ENCODE measurements at places on chromosomes 3 and 15.

- no peak for DNase-seq
Measured at GRCh38 chr3:130857336-130858026, 36.4 kb upstream of the ATP2C1 start.

- no peak for DNase-seq
Measured at GRCh38 chr15:96268442-96269204, 61.9 kb upstream of the NR2F2 start.

GRCh38 chr3:112092496-112093179 lies 6.4 kb downstream of the C3orf52 start:
- no peak for DNase-seq

DNA sequence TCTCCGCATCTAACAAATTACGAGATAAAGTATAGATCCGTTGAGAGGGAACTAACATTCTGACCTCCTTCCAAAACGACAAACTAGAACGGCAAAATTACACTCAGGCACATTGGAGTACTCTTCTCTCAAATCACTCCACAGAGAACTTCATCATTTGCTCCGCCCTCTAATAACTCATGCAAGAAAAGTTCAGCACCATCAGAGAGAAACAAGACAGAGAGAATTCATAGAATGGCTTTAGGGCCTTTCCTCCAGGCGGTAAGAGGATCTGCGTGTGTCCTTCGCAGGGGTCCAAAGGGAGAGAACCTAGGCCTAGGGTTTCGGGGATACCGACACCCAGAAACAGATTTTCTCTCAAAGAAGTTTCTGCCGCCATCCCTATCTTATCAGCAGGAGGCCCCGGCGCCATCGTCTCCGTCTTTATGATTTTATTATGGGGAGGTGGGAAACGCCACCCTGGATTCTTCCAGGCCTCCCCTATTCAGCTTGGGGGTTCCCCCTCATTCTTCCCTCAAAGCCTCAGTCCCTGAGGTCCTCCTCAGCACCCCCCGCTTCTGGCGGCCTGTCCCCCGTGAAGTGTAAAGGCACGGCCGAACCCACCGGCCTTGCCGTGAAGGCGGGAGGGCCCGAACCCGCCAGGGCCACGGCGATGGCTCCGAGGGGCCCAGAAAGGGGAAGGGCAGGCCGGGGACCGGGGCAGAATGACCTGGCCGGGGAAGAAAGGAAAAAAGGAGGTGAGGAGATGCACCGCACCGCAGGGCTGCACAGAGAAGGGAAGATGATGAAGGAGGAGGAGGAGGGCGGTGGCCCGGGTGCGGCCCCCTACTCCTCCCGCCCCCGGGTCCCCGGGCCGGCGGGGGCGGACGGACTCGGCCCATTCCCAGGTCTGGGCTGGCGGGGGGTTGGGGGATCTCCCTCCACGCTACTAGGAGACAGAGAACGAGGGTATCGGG lies 768 bp downstream of the UBXN7 start:
- no peak for DNase-seq

DNA sequence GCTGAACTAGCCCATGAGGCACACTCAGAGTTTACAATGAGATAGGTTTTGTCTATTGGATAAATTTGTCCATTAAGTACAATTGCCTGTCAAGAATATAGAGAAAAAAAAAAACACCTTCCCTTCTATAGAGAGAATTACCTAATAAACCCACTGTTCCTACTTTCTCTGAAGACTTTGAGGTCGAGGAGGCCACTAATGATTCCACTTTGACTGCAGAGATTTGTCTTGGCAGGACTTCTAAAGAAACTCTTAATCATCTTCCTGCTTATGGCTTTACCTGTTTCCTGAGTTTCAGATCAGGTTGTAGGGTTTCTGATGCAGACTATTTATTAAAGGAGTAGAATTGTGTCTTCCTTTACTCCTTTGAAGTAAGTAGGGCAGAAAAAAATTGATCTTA lies 342.4 kb upstream of the KCNMB2 start:
- no peak for DNase-seq

DNA sequence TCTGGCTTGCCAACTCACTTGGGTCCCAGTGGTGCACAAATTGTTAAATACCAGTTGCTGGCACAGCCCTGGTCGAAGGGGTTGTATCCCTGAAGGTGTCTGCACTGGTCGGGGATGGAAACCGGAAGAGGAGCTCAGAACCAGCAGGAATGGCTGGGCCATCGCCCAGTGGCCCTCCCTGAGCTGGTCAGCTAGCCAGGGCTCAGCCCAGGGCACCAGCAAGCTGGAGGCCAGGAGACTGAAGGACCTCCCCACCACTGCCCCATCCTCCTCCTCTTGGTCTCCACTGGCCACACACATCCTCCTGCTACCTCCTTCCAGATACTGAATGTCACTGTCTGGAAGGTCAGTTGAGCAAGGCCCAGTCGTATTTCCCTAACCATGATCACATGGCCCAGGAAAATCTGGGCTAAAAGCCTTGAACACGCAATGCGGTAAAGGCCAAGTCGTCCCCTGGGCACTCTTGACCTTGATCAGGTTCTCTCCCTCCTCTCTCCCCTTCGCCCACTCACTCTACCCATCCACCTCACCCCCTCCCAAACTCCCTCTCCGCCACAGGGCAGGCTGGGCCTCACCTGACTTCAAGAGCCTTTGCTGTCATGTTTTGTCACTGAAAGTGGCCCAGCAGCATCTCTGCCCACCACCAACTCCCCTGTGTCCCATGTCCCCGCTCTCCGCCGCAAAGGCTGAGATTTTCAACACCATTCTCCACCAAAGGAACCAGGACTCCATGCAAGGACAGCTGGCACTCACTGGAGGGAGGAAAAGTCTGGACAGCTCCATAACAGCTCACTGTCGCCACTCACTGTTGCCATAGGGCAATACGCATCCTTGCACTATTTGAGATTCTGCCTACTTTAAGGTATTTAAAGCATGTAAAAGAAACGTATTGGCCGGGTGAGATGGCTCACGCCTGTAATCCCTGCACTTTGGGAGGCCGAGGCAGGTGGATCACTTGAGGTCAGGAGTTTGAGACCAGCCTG lies 12.1 kb downstream of the ZDHHC19 start:
- DNase-seq, result no peak

- no peak for DNase-seq
Measured at GRCh38 chr3:195001261-195001660, 269.7 kb downstream of the XXYLT1 start.

- DNase-seq, result no peak
Measured at GRCh38 chr15:68352401-68353062, 75.0 kb downstream of the FEM1B start.

DNA sequence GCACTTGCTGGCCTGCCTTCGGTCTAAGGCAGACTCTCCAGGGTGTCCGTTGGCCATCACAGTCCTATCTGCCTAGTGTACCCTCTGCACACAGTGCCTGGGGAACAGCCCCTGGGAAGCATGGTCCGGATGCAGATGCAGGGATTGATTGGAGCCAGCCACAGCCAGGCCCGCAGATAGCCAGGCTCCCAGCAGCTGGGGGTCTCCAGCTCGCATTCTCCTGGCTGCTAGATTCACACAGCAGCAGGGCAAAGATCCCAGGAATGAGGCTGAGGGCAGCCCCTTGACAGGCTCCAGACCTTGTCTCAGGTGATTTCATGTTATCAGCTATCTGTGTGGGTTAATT lies 41.4 kb downstream of the IRAK2 start:
- DNase-seq, result no peak

- DNase-seq, result peak; percentile 60
Measured at GRCh38 chr15:40844696-40845030, 815 bp downstream of the SPINT1 start.

DNA sequence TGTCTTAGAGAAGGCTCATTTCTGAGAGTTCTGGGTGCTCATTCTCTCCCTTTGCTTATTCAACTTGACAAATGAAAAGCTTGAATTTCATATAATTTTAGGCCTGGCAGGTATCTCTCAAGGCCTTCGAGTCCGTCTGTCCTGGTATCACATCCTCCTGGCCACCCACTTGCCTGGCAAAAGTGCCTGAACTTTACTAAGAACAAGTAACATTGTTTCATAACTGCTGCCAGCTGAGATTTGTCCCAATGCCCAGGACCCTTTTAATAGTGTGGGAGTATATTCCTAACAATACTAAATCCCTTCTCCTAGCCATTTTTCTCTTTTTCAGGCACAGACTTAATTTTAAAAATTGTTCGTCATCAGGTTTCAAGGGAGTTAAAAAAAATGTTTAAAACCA lies 18.1 kb downstream of the LARP6 start:
- DNase-seq, result no peak

- no peak for DNase-seq
Measured at GRCh38 chr15:70236341-70237086, 138.8 kb upstream of the TLE3 start.

GRCh38 chr3:147755310-147755709 lies 346.1 kb downstream of the ZIC1 start:
- no peak for DNase-seq

GRCh38 chr15:71146580-71146982 lies 31.3 kb downstream of the THSD4 start:
- no peak for DNase-seq

- DNase-seq, result no peak
Measured at GRCh38 chr3:115804200-115804599, 180.9 kb downstream of the GAP43 start.

- no peak for DNase-seq
Measured at GRCh38 chr3:164486150-164486549, 592.1 kb downstream of the SI start.

DNA sequence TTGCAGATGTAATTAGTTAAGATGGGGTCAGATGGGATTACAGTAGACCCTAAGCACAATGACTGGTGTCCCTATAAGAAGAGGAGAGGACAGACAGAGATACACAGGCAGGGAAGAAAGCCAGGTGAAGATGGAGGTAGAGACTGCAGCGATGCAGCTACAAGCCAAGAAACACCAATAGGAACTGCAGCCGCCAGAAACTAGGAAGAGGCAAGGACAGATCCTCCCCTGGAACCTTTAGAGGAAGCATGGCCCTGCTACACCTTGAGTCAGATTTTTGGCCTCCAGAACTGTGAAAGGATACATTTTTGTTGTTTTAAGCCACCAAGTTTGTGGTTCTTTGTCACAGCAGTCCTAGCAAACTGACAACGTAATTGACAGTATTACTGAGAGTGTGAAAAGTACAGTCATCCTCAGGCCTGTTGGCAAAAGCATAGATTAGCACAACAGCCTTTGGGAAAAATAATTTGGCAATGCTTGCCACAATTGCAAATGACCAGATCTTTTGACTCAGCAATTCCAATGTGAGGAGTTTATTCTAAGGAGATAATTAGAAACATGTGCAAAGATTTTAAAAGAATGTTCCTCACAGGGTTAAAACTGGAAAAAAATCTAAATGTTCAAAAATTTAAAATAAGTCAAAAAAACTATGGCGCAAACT lies 82.6 kb upstream of the TJP1 start:
- DNase-seq, result no peak

DNA sequence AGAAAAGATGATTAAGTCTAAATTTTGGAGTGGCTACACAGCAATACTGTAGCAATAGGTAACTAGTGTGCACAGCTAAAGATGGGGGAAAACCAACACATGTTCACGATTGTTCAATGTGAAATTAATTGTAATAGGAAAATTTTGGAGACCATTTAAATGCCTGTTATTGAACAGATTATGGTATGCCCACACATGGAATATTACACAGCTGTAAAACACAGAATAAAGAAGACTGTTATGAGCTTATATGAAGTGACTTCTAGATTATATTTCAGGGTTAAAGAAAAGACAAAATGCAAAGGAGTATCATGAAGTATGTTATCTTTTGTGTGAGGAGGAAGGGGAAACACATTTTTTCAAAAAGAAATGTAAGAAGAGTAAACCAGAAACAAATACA lies 43.8 kb downstream of the SPINK8 start:
- DNase-seq, result no peak

- no peak for DNase-seq
Measured at GRCh38 chr15:23484870-23485269, 37.8 kb upstream of the GOLGA6L2 start.

- DNase-seq, result no peak
Measured at GRCh38 chr3:165194511-165195240, 1.5 kb downstream of the SLITRK3 start.

Data from breast epithelium (tissue), 4 donors.